ENCODE measurements at places on chromosomes 7 and 10. TPM values are rescaled to one million over a fixed set of nuclear protein-coding genes. Genes with fewer than 3 reads are reported as not detected.

UCN3 gene
- not detected for total RNA-seq

NUTM2E gene
- total RNA-seq = under 0.01 TPM

IFIT1 gene
- 5.7 TPM for total RNA-seq

DNA sequence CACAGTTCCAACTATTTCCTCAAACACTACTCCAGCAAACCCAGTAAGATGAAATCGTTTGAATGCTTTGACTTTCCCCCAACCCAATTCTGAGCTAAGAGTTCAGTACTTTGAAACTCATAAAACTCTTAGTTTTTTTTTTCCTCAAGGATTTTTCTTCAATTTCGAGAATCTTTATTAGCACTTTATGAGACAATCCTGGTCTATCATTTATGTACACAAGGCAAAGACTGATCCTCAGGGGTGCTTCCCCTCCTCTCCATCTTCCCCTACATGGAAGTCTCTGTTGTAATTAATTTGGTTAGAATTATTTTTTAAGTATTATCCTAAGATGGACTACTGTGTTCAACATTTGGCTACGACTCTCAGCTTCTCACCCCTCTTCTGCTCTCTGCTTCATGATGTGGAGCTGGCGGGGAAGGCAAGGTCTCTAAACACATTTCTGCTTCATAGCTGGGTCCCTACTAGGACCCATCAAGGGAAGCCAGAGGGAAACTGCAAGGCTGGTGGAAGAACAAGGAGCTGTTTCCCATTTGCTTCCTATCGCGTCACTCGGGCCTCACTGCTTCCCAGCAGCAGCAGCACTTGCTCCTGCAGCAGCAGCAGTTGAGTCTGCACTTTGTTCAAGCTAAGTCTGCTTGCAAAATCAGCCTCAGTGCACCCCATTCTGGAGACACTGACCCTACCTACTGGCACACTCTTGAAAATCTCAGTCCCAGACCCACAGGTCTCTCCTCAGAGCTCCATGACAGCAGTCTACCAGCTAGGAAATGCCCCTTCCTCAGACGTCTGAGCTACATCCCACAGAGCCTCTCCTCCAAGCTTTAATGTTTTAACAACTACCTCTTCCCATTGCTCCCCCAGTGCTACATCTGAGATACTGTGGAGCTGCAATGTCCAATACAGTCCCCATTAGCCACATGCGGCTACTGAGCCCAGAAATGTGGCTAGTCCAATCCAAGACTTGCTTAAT is 90.0 kb downstream of the CHCHD3 start:
- DNase-seq = no peak

All from frontal cortex (tissue), 4 donors.